ENCODE measurements at places on chromosomes 2 and 18.

DNA sequence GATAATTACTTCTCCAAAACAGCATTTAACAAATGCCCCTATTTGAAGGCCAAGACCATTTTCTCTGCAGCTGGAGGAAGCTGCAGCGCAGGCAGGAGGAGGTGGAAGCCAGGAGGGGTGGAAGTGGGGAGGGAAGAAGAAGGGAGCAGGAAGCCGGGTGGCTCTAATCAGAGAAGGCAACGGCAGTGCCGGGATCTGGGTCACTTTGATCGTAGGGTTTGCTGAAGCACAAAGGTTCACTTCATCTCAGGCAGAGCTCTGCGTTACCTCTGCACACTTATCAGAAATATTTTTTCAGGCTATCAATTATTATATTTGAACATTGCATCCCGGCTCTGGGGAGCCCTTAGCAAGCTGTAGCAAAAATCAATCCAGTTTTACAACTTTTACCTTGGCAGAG is 315.8 kb upstream of the POU3F3 start:
- H3K36me3 ChIP-seq = no peaks in the 10 kb centered on the region
- H3K4me3 ChIP-seq = no peak overlapping the region
- H3K27me3 ChIP-seq = no peaks in the 10 kb centered on the region
- H3K4me1 ChIP-seq = no peaks in the 10 kb centered on the region
- no peak for DNase-seq

DNA sequence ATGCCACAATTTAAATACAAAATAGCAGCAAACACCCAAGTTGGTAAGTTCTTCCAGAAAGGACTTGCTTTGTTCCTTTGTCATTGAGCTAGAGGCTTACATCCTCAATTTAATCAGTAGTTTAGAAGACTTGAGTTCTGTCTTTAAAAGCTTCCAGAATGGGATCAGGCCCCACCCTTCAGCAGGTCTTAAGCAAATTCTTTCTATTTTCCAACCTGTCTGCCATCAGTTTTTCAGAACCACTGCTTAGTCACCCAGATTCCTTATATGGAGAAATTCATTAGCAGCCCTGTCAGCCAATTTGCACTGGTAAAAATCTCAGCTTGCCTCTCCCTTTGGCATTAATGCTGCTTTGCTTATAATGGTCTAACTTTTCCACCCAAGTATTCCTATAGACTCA is 263.6 kb upstream of the HNMT start:
- no peaks in the 10 kb centered on the region for H3K27me3 ChIP-seq
- no peak overlapping the region for H3K4me3 ChIP-seq
- H3K27ac ChIP-seq = no peak overlapping the region
- no peaks in the 10 kb centered on the region for H3K36me3 ChIP-seq
- DNase-seq = no peak

- H3K36me3 ChIP-seq = no peaks in the 10 kb centered on the region
- no peak overlapping the region for H3K4me3 ChIP-seq
- no peaks in the 10 kb centered on the region for H3K27me3 ChIP-seq
- no peak overlapping the region for H3K27ac ChIP-seq
Observed at GRCh38 chr2:210072922-210073509, 70.6 kb downstream of the RPE start.

GRCh38 chr2:25050128-25050527 is 8.3 kb downstream of the EFR3B start:
- H3K4me3 ChIP-seq = no peak overlapping the region
- H3K27ac ChIP-seq = no peak overlapping the region
- no peaks in the 10 kb centered on the region for H3K27me3 ChIP-seq
- peaks cover 2% of the 10 kb centered on the region for H3K36me3 ChIP-seq

DNA sequence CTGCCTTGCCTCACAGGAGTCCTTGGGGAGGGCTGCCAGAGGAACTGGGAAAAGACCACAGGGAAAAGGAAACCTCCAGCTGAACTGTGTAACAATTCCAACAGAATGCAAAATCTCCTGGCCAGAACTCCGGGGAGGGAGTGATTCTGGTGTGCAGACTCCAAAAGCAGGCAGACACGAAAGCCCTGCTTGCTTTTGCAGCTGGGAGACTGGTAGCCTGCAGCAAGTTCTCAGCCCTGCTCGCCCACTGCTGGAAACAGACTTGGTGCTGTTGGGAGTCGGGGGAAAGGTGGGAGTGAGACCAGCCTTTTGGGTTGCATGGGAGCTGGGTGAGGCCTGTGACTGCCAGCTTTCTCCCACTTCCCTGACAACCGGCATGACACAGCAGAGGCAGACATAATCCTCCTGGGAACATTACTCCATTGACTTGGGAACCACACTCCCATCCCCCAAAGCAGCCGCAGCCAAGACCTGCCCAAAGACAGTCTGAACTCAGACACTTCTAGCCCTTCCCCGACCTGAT is 26.0 kb upstream of the NMI start:
- H3K27ac ChIP-seq = no peak overlapping the region
- H3K27me3 ChIP-seq = no peaks in the 10 kb centered on the region
- no peak overlapping the region for H3K4me3 ChIP-seq
- no peaks in the 10 kb centered on the region for H3K4me1 ChIP-seq
- DNase-seq = peak; percentile 31
- peaks cover 2% of the 10 kb centered on the region for H3K36me3 ChIP-seq

- peak; percentile 20 for DNase-seq
- no peak overlapping the region for H3K27ac ChIP-seq
- H3K36me3 ChIP-seq = no peaks in the 10 kb centered on the region
- peaks cover 10% of the 10 kb centered on the region for H3K4me1 ChIP-seq
- no peak overlapping the region for H3K4me3 ChIP-seq
- no peaks in the 10 kb centered on the region for H3K27me3 ChIP-seq
Observed at GRCh38 chr2:128487650-128488387, 169.2 kb upstream of the HS6ST1 start.

GRCh38 chr18:62522178-62522503 is 684 bp upstream of the ZCCHC2 start:
- no peaks in the 10 kb centered on the region for H3K36me3 ChIP-seq

DNA sequence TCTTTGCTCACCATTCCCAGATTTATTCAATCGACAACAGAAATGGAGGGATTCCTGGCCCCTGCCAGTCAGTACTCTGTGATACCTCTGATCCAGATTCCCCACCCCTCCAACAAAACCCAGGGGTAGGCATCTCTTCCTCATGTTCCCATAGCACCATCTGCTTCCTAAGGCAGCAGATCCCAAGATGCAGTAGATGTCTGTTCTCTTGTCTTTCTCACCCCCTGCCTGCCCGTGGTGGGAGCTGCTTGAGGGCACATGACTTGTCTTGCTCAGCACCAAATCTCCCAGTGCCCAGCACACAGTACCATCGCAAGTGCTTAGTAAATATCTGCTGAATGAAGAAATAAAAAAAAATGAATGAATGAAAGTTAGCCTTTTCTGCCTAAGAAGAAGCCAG is 98.2 kb downstream of the ZBTB7C start:
- H3K27me3 ChIP-seq = no peaks in the 10 kb centered on the region
- no peaks in the 10 kb centered on the region for H3K36me3 ChIP-seq
- H3K4me3 ChIP-seq = no peak overlapping the region
- DNase-seq = no peak

GRCh38 chr2:55879976-55880375 is 43.6 kb downstream of the EFEMP1 start:
- H3K4me1 ChIP-seq = no peaks in the 10 kb centered on the region
- H3K36me3 ChIP-seq = no peaks in the 10 kb centered on the region
- no peak overlapping the region for H3K27ac ChIP-seq
- no peak overlapping the region for H3K4me3 ChIP-seq

DNA sequence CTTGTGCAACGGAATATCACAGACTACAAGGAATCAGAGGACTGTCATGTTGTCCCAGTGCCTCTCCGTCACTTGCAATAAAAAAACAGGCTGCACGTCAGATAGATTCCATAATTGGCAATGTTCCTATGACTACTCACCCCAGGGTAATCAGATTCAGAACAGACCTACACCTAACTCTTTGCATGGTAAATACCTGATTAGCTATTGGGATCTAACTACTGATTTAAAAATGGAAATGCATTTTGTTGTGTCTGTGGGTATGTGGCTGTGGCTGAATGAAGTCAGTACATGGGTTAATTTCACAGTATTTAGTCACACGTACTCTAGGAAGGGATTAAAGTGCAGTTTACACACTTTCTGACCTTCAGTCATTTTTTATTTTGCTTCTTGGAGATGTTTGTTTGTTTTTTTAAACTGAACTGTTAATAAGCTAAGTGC is 91.7 kb downstream of the SCN3A start:
- no peaks in the 10 kb centered on the region for H3K27me3 ChIP-seq
- no peak overlapping the region for H3K4me3 ChIP-seq
- H3K4me1 ChIP-seq = no peaks in the 10 kb centered on the region
- DNase-seq = no peak

GRCh38 chr2:235047171-235048160 is 95.6 kb downstream of the SH3BP4 start:
- no peaks in the 10 kb centered on the region for H3K27me3 ChIP-seq
- H3K27ac ChIP-seq = no peak overlapping the region
- no peaks in the 10 kb centered on the region for H3K4me1 ChIP-seq
- peaks cover 73% of the 10 kb centered on the region for H3K36me3 ChIP-seq

DNA sequence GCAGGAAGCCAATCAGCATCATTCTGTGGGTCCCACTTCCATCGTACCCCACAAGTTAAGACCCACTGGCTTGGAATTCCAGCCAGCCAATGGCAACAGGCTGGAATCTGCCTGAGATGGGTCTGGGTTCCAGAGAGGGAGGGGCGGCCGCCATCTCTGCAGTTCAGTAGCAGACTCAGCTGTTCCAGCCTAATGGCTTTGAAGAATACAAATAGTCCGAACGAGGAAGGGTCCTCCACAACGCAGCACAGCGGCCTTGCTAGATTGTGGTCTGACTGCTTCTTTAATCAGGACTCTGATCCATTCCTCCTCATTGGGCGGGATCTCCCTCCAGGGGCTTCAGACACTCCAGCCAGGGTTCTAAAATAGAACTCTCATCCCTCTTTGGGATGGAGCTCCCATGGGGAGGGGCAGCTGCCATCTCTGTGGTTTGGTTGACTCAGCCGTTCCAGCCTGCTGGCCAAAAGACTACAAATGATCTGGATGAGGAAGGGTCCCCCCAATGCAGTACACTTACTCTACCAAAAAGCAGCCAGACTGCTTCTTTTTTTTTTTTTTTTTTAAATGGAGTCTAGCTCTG is 42.7 kb upstream of the PAIP2B start:
- no peak overlapping the region for H3K4me3 ChIP-seq
- H3K4me1 ChIP-seq = no peaks in the 10 kb centered on the region
- no peak overlapping the region for H3K27ac ChIP-seq
- H3K27me3 ChIP-seq = no peaks in the 10 kb centered on the region
- DNase-seq = no peak
- H3K36me3 ChIP-seq = no peaks in the 10 kb centered on the region

DNA sequence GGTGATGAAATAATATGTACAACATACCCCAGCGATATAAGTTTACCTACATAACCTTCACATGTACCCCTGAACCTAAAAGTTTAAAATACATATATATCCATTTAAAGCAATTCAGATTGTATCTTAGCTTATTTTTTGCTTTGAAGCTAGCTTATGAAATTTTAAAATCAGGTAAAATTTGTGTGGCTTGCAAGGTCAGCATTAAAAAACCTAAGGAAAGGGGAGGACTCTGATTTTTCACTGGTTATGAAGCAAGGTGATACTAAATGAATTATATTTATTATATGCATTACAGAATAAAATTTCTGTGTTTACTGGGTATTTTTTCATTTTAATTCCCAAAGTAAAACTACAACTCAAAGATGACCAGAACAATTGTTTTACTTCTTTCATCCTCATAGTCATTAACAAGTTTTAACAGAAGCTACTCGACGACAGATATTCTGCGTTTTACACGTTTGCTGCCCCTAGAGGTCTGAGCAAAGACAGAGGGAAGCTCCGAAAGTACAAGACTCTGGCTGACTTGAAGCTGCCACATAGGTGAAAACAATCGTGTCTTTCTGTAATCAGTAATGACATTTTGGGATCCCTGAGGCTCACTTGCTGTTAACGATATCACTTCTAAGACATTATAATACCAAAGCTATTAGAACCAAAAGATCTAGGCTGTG is 17.1 kb downstream of the PKP4 start:
- H3K27ac ChIP-seq = no peak overlapping the region
- H3K4me3 ChIP-seq = peak overlapping the region; percentile 14
- H3K4me1 ChIP-seq = peaks cover 2% of the 10 kb centered on the region
- DNase-seq = no peak

DNA sequence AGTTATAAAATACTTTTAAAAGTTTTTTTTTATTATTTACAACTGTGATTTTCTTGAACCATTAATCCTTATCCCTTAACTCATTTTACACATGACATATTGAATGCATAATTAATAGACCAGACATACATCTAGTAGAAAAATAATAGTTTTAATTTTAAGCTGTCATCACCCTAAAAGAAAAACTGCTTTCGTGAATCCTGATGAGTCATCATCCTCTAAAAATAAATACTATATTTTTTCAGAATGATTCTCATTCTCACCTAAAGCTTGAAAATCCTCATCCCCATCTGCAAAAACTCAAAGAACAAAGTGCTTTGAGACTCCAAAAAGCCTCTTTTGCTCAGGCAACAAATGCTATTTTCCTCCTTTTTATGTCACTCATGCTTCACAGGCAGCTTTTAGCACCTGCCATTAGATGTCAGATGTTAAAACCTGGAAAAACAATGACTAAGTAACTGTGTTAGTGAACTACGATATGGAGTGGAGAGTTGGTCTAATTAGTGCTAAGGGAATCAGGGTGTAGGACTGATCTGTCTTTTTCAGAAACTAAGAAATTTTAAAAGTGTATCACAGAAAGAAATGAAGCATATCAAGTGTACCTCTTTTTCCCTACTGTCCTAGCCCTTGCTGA is 297.6 kb downstream of the TMX3 start:
- no peaks in the 10 kb centered on the region for H3K27me3 ChIP-seq
- H3K4me1 ChIP-seq = no peaks in the 10 kb centered on the region
- no peaks in the 10 kb centered on the region for H3K36me3 ChIP-seq
- no peak overlapping the region for H3K4me3 ChIP-seq
- no peak overlapping the region for H3K27ac ChIP-seq
- DNase-seq = no peak

- no peaks in the 10 kb centered on the region for H3K27me3 ChIP-seq
- DNase-seq = no peak
- H3K4me3 ChIP-seq = no peak overlapping the region
- no peaks in the 10 kb centered on the region for H3K36me3 ChIP-seq
Observed at GRCh38 chr18:46407486-46408166, 249.4 kb downstream of the LOXHD1 start.

GRCh38 chr2:214410128-214410775 is 602 bp upstream of the VWC2L start:
- H3K27ac ChIP-seq = no peak overlapping the region
- no peaks in the 10 kb centered on the region for H3K4me1 ChIP-seq
- H3K4me3 ChIP-seq = no peak overlapping the region
